Type B pancreatic cell (in vitro differentiated cells): ENCODE measurements at places on chromosomes 6 and 20.

- H3K36me3 ChIP-seq, result peaks cover 22% of the 10 kb centered on the region
- H3K27ac ChIP-seq, result no peak overlapping the region
- peaks cover 51% of the 10 kb centered on the region for H3K4me1 ChIP-seq
- no peak for DNase-seq
These were observed 16.7 kb downstream of the BMP7 start for GRCh38 chr20:57249772-57250171.

- no peak overlapping the region for H3K27ac ChIP-seq
- H3K4me3 ChIP-seq, result no peak overlapping the region
- H3K4me1 ChIP-seq, result peaks cover 6% of the 10 kb centered on the region
- H3K27me3 ChIP-seq, result peaks cover 6% of the 10 kb centered on the region
- H3K36me3 ChIP-seq, result no peaks in the 10 kb centered on the region
These were observed 68.2 kb downstream of the TRMT6 start for GRCh38 chr20:5882166-5882565.

DNA sequence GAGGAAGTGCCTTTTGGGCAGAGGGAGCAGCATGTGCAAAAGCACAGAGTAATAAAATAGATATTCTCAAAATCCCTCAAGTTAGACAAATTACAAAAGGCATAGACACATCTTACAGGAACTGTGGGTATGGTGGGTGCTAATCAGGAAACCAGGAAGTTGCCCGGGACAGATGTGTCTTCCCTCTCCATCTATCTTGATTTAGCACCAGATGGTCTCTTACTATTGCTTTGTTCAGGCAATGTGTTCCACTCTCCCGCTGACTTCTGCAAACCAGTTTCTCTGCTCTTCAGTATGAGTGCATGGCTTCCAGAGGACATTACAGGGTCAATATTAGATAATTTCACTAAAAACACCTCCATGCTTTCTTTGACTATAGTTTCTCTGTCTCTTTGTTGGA, 13.2 kb downstream of the CITED2 start:
- H3K4me3 ChIP-seq, result no peak overlapping the region
- no peaks in the 10 kb centered on the region for H3K36me3 ChIP-seq
- H3K27me3 ChIP-seq, result no peaks in the 10 kb centered on the region
- no peak overlapping the region for H3K27ac ChIP-seq
- no peak for DNase-seq

- H3K4me1 ChIP-seq, result no peaks in the 10 kb centered on the region
- peaks cover 10% of the 10 kb centered on the region for H3K27me3 ChIP-seq
- no peak overlapping the region for H3K4me3 ChIP-seq
- DNase-seq, result no peak
- H3K27ac ChIP-seq, result no peak overlapping the region
- no peaks in the 10 kb centered on the region for H3K36me3 ChIP-seq
These were observed 21.7 kb upstream of the IL17A start for GRCh38 chr6:52164319-52165094.

DNA sequence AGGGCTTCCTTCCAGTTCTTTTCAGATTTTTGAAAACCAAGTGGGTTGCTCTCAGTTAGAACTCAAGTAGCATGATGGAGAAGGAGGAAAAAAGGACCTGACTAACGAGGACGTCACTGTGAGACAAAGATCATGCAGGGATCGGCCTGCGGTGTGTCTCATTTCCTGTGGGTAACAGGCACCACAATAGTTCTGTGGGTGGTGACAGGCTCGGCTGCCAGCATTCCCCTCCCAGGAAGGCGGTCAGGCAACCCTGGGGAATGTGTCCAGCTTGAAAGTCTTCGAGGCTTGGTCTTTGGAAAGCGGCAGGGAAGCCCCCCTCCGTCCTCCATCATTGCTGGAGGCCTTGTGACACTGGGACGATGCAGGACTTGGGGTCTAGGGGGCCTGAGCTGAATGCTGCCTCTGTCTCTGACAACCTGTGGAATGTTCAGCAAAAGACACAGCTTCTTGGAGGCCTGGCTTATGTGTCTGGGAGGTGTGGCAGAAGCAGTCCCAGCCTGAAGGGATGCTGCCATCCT, 121.0 kb downstream of the BCAS1 start:
- no peak overlapping the region for H3K4me3 ChIP-seq
- H3K36me3 ChIP-seq, result peaks cover 8% of the 10 kb centered on the region
- H3K4me1 ChIP-seq, result peaks cover 11% of the 10 kb centered on the region
- H3K27me3 ChIP-seq, result no peaks in the 10 kb centered on the region
- H3K27ac ChIP-seq, result no peak overlapping the region
- no peak for DNase-seq

- H3K36me3 ChIP-seq, result peaks cover 31% of the 10 kb centered on the region
- peak overlapping the region; percentile 93 for H3K4me3 ChIP-seq
- H3K27me3 ChIP-seq, result no peaks in the 10 kb centered on the region
- no peak for DNase-seq
- peaks cover 9% of the 10 kb centered on the region for H3K4me1 ChIP-seq
- H3K27ac ChIP-seq, result no peak overlapping the region
These were observed 508 bp downstream of the NOP56 start for GRCh38 chr20:2652724-2653555.

GRCh38 chr6:82842721-82843120, 222.9 kb downstream of the UBE3D start:
- H3K4me3 ChIP-seq, result no peak overlapping the region
- peaks cover 5% of the 10 kb centered on the region for H3K27me3 ChIP-seq
- no peak overlapping the region for H3K27ac ChIP-seq
- DNase-seq, result no peak
- H3K4me1 ChIP-seq, result no peaks in the 10 kb centered on the region

- peaks cover 64% of the 10 kb centered on the region for H3K4me1 ChIP-seq
- H3K27me3 ChIP-seq, result peaks cover 6% of the 10 kb centered on the region
- no peak for DNase-seq
- H3K36me3 ChIP-seq, result peaks cover 8% of the 10 kb centered on the region
- H3K27ac ChIP-seq, result peak overlapping the region; percentile 44
These were observed 17.4 kb downstream of the MDFI start for GRCh38 chr6:41655646-41656001.

DNA sequence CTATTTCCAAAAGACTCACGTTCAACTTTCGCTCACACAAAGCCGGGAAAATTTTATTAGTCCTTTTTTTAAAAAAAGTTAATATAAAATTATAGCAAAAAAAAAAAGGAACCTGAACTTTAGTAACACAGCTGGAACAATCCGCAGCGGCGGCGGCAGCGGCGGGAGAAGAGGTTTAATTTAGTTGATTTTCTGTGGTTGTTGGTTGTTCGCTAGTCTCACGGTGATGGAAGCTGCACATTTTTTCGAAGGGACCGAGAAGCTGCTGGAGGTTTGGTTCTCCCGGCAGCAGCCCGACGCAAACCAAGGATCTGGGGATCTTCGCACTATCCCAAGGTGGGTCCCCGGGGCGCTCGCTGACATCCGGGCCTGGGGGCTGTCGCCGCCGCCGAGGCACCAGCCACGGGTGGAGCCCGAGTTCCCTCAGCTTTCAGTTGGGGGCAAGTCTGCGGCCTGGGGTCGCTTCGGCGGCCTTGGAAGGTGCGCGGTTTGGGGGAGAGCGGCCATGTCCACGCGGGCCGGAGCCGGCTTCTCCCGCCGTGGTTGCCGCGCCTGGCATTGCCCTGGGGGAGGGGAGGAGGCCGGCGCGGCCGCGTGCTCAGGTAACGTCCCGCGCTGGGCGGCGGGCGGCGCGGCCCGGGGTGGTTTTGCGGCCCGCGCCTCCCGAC, 429 bp downstream of the AMD1 start:
- no peaks in the 10 kb centered on the region for H3K36me3 ChIP-seq
- peak; percentile 73 for DNase-seq
- H3K27me3 ChIP-seq, result peaks cover 2% of the 10 kb centered on the region
- H3K4me3 ChIP-seq, result peak overlapping the region; percentile 98
- peaks cover 30% of the 10 kb centered on the region for H3K4me1 ChIP-seq

GRCh38 chr6:474453-475185, 83.1 kb downstream of the IRF4 start:
- H3K4me3 ChIP-seq, result no peak overlapping the region
- no peaks in the 10 kb centered on the region for H3K36me3 ChIP-seq
- H3K27ac ChIP-seq, result no peak overlapping the region
- H3K27me3 ChIP-seq, result peaks cover 19% of the 10 kb centered on the region
- DNase-seq, result no peak

GRCh38 chr6:26743157-26743821, 83.7 kb upstream of the ZNF322 start:
- no peaks in the 10 kb centered on the region for H3K36me3 ChIP-seq
- H3K27ac ChIP-seq, result peak overlapping the region; percentile 66
- peak; percentile 63 for DNase-seq
- H3K27me3 ChIP-seq, result peaks cover 53% of the 10 kb centered on the region
- peak overlapping the region; percentile 89 for H3K4me3 ChIP-seq

GRCh38 chr6:5205877-5206850, 54.6 kb downstream of the LYRM4 start:
- peaks cover 36% of the 10 kb centered on the region for H3K4me1 ChIP-seq
- no peak for DNase-seq
- peak overlapping the region; percentile 52 for H3K27ac ChIP-seq
- no peaks in the 10 kb centered on the region for H3K27me3 ChIP-seq
- no peaks in the 10 kb centered on the region for H3K36me3 ChIP-seq

DNA sequence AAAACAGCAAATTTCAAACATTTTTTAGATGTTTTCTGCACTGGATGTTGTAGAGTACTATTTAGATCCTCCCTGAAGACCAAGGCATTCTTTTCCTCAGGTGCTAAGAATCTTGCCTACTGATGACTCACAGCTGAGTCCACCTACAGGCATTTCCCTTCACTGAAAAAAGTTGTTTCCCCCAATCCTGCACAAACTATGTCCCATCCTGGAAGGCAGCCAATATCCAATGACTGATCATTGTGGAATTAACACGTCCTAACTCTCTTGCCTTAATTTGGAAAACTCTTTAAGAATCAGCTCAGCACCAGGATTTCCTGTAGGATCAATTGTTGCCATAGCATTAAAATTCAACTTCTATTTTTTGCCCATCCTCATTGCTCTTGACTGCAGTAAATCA, 268.4 kb upstream of the IRAK1BP1 start:
- no peak overlapping the region for H3K4me3 ChIP-seq
- H3K4me1 ChIP-seq, result no peaks in the 10 kb centered on the region

- peaks cover 11% of the 10 kb centered on the region for H3K4me1 ChIP-seq
- no peak overlapping the region for H3K4me3 ChIP-seq
- H3K36me3 ChIP-seq, result no peaks in the 10 kb centered on the region
- H3K27ac ChIP-seq, result no peak overlapping the region
These were observed 14.8 kb downstream of the CDS2 start for GRCh38 chr20:5141615-5142014.

- peaks cover 24% of the 10 kb centered on the region for H3K36me3 ChIP-seq
- no peak overlapping the region for H3K4me3 ChIP-seq
- no peaks in the 10 kb centered on the region for H3K27me3 ChIP-seq
- no peak overlapping the region for H3K27ac ChIP-seq
- no peak for DNase-seq
- H3K4me1 ChIP-seq, result peaks cover 35% of the 10 kb centered on the region
These were observed 2.1 kb downstream of the TSPYL4 start for GRCh38 chr6:116251568-116252384.

DNA sequence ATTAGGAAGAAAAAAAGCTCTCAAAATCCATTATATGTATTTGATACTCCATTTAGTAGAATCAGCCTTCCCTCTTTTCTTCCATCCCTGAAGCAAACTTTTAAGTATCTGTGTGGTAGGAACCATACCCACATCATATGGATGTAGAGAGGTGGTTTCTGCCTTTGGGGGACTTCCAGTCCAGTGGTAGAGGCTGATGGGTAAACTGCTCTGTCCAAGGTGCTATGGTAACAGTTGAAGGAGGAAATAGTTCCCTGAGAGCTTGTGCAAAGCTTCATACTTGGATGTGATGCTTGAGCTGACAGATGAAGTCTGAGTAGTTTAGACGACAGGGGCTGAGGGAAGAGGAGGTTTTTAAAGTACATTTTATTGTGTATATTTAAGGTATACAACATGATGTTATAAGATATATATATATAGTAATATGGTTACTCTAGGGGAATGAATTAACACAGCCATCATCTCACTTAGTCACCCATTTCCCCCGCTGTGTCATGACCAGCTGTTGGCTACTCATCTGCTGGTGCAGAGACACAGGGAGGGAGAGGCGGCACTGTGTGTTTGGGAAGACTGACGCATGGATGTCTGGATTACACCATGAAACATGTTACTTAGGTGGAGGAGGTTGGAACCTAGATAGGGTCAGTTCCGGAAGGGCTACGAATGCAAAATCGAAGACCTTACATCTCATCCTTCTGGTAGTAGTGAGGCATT, 185.2 kb downstream of the FARS2 start:
- H3K36me3 ChIP-seq, result no peaks in the 10 kb centered on the region
- no peaks in the 10 kb centered on the region for H3K4me1 ChIP-seq
- no peak overlapping the region for H3K27ac ChIP-seq
- no peak overlapping the region for H3K4me3 ChIP-seq

GRCh38 chr20:63580796-63581461, 6.9 kb upstream of the HELZ2 start:
- H3K4me3 ChIP-seq, result no peak overlapping the region
- H3K4me1 ChIP-seq, result peaks cover 12% of the 10 kb centered on the region
- DNase-seq, result no peak
- peaks cover 7% of the 10 kb centered on the region for H3K27me3 ChIP-seq
- no peak overlapping the region for H3K27ac ChIP-seq
- no peaks in the 10 kb centered on the region for H3K36me3 ChIP-seq

GRCh38 chr20:46108435-46108841, 9.7 kb upstream of the CD40 start:
- H3K36me3 ChIP-seq, result no peaks in the 10 kb centered on the region
- DNase-seq, result no peak
- H3K27ac ChIP-seq, result no peak overlapping the region
- peaks cover 77% of the 10 kb centered on the region for H3K27me3 ChIP-seq

GRCh38 chr6:41201764-41202173, 820 bp upstream of the TREML2 start:
- H3K4me1 ChIP-seq, result peaks cover 11% of the 10 kb centered on the region
- H3K4me3 ChIP-seq, result no peak overlapping the region
- H3K36me3 ChIP-seq, result no peaks in the 10 kb centered on the region
- peaks cover 28% of the 10 kb centered on the region for H3K27me3 ChIP-seq
- H3K27ac ChIP-seq, result peak overlapping the region; percentile 8
- no peak for DNase-seq

GRCh38 chr6:112956696-112957535, 609.8 kb downstream of the RFPL4B start:
- H3K27ac ChIP-seq, result no peak overlapping the region
- peaks cover 6% of the 10 kb centered on the region for H3K27me3 ChIP-seq
- H3K36me3 ChIP-seq, result peaks cover 4% of the 10 kb centered on the region
- no peak overlapping the region for H3K4me3 ChIP-seq

DNA sequence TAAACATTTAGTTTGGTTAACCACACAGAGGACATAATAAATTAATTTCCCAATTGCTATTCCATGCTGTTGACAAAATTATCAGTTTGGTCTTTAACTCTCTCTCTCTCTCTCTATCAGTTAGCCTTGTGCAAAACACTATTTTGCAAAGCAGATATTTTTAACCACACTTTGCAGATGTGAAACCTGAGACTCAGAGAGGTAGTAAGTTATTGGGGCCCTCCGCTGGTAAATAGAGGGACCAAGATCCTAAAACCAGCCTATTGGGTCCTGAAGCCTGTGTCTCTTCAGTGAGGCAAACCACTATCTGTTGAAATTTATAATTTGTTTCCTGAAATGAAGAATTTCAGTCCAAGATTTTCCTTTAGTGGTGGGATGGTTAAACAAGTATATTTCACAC, 231.0 kb downstream of the SOD2 start:
- DNase-seq, result no peak
- no peaks in the 10 kb centered on the region for H3K36me3 ChIP-seq
- peaks cover 6% of the 10 kb centered on the region for H3K27me3 ChIP-seq
- no peak overlapping the region for H3K27ac ChIP-seq
